ENCODE measurements at places on chromosomes 1 and 21.

- no peak for DNase-seq
Measured at GRCh38 chr1:31799196-31799894, 16.5 kb downstream of the SPOCD1 start.

- no peak for DNase-seq
Measured at GRCh38 chr1:18808550-18808949, 50.9 kb downstream of the TAS1R2 start.

- no peak for DNase-seq
Measured at GRCh38 chr1:174433451-174433850, 14.3 kb upstream of the GPR52 start.

- DNase-seq = no peak
Measured at GRCh38 chr21:37432710-37433455, 66.3 kb downstream of the DYRK1A start.

- peak; percentile 42 for DNase-seq
Measured at GRCh38 chr1:28915031-28915895, 894 bp downstream of the EPB41 start.
